Fibroblast of skin of scalp (primary cell): ENCODE measurements at places on chromosomes 7 and 10.
A peak's percentile ranks its signal among the peaks of the same experiment; 100 is the strongest.

- DNase-seq: no peak
These were observed 178.2 kb upstream of the NRG3 start for GRCh38 chr10:81696609-81697388.

DNA sequence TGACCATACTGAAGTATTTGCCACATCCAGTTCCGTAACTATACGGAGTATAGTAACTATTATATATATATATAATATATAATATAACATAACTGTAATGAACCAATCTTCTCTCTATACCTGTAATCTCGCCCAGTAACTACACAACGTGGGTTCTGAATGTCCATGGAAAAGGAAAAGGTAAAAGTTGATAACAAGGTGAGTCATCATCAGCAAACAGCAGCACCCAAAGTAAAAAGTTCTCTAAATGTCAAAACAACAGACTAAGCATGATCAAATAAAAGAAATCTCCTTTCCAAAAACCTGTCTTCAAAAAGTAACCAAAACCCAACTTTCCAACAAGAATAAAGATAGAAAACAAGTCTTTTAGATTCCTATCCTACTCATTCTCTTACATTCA is 42.8 kb downstream of the ELAPOR2 start:
- DNase-seq: no peak

GRCh38 chr10:71383972-71384687 is 12.6 kb upstream of the CDH23 start:
- DNase-seq: peak; percentile 32

DNA sequence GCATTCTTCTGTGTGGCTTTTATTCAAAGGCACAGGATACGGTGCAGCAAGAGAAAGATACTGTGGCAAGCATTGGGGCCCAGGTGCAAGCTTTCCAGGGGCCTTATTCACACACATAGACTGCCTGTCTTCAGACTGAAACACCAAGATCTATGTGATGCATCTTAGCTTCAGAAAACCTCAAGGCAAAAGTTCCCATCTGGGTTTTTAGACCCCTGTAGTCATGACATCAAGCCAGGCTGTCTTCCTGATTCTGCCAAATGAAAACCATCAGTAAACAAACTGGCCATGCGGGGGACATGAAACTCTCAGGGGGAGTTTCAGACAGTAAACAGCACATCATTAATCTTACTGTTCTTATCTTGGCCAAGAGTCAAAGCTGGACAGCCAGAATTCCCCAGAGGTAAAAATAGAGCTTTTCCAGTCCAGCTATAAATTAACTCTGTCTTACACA is 9.8 kb downstream of the AGBL3 start:
- no peak for DNase-seq
